Tibial artery (tissue), 4 donors: ENCODE measurements at places on chromosomes 6 and 20.

DNA sequence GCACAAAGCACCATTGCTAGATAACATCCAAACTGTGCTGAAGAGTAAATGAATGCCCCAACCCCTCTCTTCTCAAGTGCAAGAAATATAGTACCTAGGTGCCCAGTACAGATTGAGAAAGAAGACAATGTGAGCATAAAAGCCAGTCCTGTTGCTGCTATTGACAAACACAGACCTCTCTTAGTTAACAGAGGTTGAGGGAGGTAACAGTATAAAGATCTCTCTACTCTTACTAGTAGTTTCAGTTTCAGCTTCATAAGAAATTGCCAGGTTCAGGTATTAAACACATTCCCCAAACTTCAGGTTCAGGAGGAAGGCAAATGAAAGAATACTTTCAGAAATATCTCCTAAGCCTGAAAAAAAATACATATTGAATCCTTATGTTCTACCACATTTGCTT lies 31.4 kb downstream of the TBC1D32 start:
- no peak overlapping the region for H3K4me3 ChIP-seq
- H3K4me1 ChIP-seq: no peaks in the 10 kb centered on the region
- DNase-seq: no peak
- no peaks in the 10 kb centered on the region for H3K27me3 ChIP-seq

- H3K4me1 ChIP-seq: no peaks in the 10 kb centered on the region
- no peaks in the 10 kb centered on the region for H3K36me3 ChIP-seq
Measured at GRCh38 chr6:36780442-36781177, 58.6 kb downstream of the CPNE5 start.

DNA sequence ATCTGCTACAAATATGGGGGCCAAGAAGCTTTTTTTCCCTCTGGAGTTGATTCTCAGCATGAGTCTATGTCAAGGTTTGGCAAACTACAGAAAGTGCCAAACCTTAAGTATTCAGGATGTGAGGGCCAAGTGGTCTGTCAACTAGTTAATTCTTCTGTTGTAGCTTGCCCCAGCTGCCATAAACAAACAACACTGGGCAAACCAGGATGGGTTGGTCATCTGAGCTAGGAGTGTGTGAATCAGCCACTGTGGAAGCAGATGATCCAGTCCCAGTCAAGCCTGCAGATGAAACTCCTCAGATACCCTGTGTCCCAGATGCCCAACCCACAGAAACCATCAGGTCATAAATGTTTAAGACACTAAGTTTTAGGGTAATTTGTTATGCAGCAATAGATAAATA lies 103.0 kb upstream of the MOCS1 start:
- no peak for DNase-seq
- no peak overlapping the region for H3K27ac ChIP-seq
- H3K4me1 ChIP-seq: no peaks in the 10 kb centered on the region
- no peak overlapping the region for H3K4me3 ChIP-seq
- H3K36me3 ChIP-seq: no peaks in the 10 kb centered on the region

- no peak overlapping the region for H3K27ac ChIP-seq
- no peaks in the 10 kb centered on the region for H3K27me3 ChIP-seq
- DNase-seq: no peak
- H3K4me1 ChIP-seq: no peaks in the 10 kb centered on the region
- no peak overlapping the region for H3K4me3 ChIP-seq
Measured at GRCh38 chr20:57361517-57361916, 10.5 kb downstream of the RAE1 start.

GRCh38 chr6:1972962-1973361 lies 272.4 kb downstream of the GMDS start:
- DNase-seq: no peak
- no peaks in the 10 kb centered on the region for H3K4me1 ChIP-seq
- no peak overlapping the region for H3K27ac ChIP-seq
- H3K36me3 ChIP-seq: no peaks in the 10 kb centered on the region
- no peaks in the 10 kb centered on the region for H3K27me3 ChIP-seq
